T-helper 1 cell treated with Interleukin-12 subunit alpha and Interleukin-12 subunit beta and Interleukin-4 antibody, amounts not matched to agents 30 ng/mL and 1 ng/mL, for 36 hours (primary cell): ENCODE measurements at places on chromosomes 16 and 17. TPM values are rescaled to one million over a fixed set of nuclear protein-coding genes. Genes with fewer than 3 reads are reported as not detected.

Gene RAPGEFL1
- 7.4 and 9.6 TPM in 2 replicates for total RNA-seq

Gene SLC52A1
- 0.29 and 0.51 TPM in 2 replicates for total RNA-seq

Gene MYO1C
- total RNA-seq: 43.3 and 44.1 TPM in 2 replicates

Gene ERN1
- total RNA-seq: 139 and 143 TPM in 2 replicates
